ENCODE measurements at places on chromosomes 3 and 15. TPM values are rescaled to one million over a fixed set of nuclear protein-coding genes. Genes with fewer than 3 reads are reported as not detected.

The PFKFB4 gene
- 10.3 TPM for total RNA-seq

The CLPX gene
- 40.6 TPM for total RNA-seq

The CKMT1A gene
- 3.3 TPM for total RNA-seq

The ZNF501 gene
- total RNA-seq = not detected

The GP5 gene
- 0.01 TPM for total RNA-seq

The TMF1 gene
- total RNA-seq = 13.6 TPM

The STARD5 gene
- total RNA-seq = 1.4 TPM

The PLA2G4E gene
- not detected for total RNA-seq

The MED12L gene
- 0.42 TPM for total RNA-seq

The TMEM41A gene
- total RNA-seq = 20.4 TPM

The GPR160 gene
- total RNA-seq = 2.1 TPM

The CASR gene
- total RNA-seq = not detected

The C3orf80 gene
- 0.92 TPM for total RNA-seq

The OCA2 gene
- total RNA-seq = 0.28 TPM

The KCNH8 gene
- not detected for total RNA-seq

The SNX4 gene
- 20.8 TPM for total RNA-seq

The DYNLT2B gene
- 24.7 TPM for total RNA-seq

The STAC gene
- total RNA-seq = 1.9 TPM

The SERPINI2 gene
- total RNA-seq = not detected

The AP3B2 gene
- total RNA-seq = 0.68 TPM

The C15orf62 gene
- 0.03 TPM for total RNA-seq

The CPNE9 gene
- total RNA-seq = 0.29 TPM

The NUP210 gene
- total RNA-seq = 42.8 TPM

The EPM2AIP1 gene
- total RNA-seq = 6.5 TPM

The DUOX2 gene
- total RNA-seq = 0.05 TPM

The LIPH gene
- total RNA-seq = 4.3 TPM

The TEX9 gene
- total RNA-seq = 4.9 TPM

The GALNT15 gene
- total RNA-seq = 0.06 TPM

The TLR9 gene
- total RNA-seq = not detected

The PPP1R14D gene
- total RNA-seq = not detected

The ITIH1 gene
- total RNA-seq = not detected

The GOLGA6D gene
- total RNA-seq = not detected

The CYP1A2 gene
- not detected for total RNA-seq

The GPR27 gene
- total RNA-seq = 3.3 TPM

The GUCA1C gene
- total RNA-seq = not detected

The NR2E3 gene
- 0.34 TPM for total RNA-seq

The CCR1 gene
- total RNA-seq = not detected

The PCOLCE2 gene
- 21.8 TPM for total RNA-seq

The C3orf62 gene
- 2.4 TPM for total RNA-seq

The C3orf18 gene
- 2.3 TPM for total RNA-seq

The ZSCAN2 gene
- 14.1 TPM for total RNA-seq

The SPINK8 gene
- not detected for total RNA-seq

The SLC15A2 gene
- 0.12 TPM for total RNA-seq

The CSTA gene
- 0.81 TPM for total RNA-seq

The TTLL13 gene
- total RNA-seq = 0.57 TPM

The HRG gene
- total RNA-seq = not detected

The FBXW12 gene
- total RNA-seq = not detected

The MUC20 gene
- total RNA-seq = 0.42 TPM

The MLF1 gene
- 20.9 TPM for total RNA-seq

The SPESP1 gene
- total RNA-seq = not detected

The PLS1 gene
- total RNA-seq = 11.1 TPM

The ATP13A5 gene
- total RNA-seq = not detected

The TMEM45A gene
- total RNA-seq = 1.9 TPM

The GCHFR gene
- total RNA-seq = 7.3 TPM

The CLRN1 gene
- not detected for total RNA-seq

The GOLGA6L26 gene
- not detected for total RNA-seq
